ENCODE measurements at places on chromosomes 4 and X.

DNA sequence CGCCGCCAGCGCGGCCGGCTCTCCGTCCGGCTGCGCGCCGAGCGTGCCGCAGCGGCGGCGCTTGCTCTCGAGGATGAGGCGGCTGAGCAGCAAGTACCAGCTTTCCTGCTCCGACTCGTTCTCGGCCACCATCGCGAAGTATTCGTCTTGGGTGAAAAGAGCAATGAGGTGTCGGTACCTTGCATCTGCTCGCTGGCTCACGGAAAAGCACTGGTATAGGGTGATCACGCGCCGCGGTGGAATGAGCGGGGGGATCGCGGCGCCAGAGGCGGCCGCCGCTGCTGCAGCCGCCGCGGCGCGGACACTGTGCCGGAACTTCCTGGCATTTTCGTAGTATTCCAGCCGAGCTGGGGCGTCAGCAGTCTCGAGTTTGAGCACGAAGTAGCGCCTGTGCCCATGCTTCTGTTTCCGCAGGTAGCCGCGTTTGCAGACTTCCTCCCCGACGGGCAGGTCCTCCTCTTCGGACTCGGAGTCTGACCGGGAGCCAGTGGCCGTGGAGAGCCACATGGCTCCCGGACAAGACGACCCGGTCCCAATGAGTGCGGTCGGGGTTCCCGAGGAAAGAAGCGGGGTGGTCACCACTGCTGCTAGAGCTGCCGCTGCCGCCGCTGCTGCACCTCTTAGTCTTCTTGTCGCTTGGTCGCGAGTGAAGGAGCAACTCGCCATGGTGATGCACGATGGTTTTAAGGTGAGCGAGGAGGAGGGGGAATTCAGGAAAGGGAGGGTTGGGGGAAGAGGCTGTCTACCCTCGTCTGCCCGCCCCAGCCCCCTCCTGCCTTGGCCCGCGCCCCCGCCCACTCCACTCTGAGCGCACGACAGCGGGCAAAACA lies 469 bp downstream of the IRS4 start:
- DNase-seq: no peak

DNA sequence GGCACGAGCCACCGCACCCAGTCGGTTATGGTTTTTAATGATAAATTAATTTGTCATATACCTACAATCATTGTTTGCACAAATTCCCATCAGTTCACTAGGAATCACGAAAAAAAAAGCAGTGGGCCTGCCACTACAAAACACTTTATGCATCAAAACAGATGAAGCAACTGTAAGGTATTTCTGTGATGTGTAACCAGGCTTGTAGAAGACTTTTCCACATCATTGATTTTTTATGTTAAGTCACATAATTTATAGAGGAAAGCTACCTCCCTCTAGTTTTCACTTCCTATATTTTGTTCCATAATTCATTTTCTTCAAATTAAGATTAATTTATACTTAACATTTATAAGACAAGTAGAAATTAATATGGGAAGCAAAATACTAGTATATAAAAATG lies 6.7 kb upstream of the FAM200B start:
- DNase-seq: no peak

- no peak for DNase-seq
Observed at GRCh38 chr4:69823481-69824186, 36.3 kb downstream of the SULT1E1 start.

DNA sequence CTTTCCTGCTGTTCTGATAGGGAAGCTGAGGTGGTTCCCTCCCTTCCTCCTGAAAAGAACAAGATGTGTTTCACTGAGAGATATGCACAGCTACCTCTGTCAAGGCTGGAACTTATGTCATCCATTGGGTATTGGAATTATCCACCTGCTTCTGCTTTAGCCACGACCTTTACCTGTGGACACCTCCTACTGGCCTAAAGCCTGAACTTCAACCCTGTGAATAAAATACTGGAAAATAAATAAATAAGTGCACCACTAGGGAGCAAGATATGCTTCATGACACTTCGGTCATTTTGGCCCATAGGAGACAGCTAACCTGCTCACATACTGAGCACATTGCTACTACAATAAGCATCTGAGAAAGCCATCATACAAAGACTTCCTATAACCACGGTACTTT lies 419.9 kb upstream of the NWD2 start:
- DNase-seq: no peak

- no peak for DNase-seq
Observed at GRCh38 chr4:127140306-127140705, 492.5 kb upstream of the INTU start.

GRCh38 chrX:32948130-32948529 lies 263.2 kb downstream of the DMD start:
- no peak for DNase-seq

DNA sequence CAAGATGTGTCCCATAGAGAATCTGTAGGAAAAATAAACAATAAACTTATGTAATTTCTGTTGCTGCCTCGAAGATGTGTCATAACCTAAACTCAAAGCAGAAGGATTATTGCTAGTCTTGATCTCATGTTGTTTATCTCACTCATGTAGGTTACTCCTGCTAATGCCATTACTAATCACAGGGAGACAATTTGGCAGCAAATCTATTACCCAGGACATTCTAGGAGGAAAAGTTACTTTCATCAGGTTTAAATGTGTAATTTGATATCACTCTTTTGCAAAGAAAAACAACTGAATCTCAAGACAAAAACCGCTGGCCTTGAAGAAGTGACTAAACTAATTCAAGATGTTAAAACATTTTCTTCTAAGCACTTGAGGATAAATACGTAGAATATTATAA lies 34.0 kb downstream of the LDOC1 start:
- no peak for DNase-seq

GRCh38 chr4:111066887-111067286 lies 444.0 kb upstream of the PITX2 start:
- DNase-seq: peak; percentile 34

- no peak for DNase-seq
Observed at GRCh38 chr4:128311659-128312403, 24.2 kb upstream of the PGRMC2 start.

DNA sequence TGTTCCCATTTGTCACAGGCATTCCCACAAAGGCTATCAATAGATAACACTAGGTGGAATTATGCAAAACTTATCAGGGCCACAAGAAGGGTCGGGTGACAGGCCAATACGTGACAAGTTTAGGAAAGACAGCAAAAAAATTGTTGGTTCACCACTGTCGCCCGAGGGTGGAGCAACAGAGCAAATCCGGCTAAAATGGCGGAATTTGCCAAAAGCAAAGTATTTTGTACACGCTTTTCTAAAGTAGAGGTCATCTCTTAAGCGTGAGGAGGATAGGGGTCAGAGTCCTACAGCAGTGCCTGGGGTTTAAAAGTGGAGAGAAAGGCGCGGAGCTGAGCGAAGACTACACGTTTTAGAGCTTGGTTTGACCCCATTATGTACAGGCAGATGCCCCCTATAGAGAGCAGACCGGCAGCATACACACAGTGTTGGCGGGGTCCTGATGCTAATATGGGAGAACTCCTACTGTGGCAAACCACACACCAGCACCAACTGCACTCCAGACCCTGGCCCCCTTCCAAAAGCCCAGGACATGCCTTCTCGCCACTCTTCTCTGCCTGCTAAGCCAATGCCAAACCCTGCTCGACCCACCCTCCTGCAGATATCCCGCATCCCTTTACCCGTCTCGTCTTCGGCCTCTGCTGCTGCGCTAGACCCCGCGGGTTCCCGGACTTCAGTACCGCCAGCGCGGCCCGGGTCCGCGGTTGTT lies 733 bp downstream of the CCNA2 start:
- DNase-seq: no peak

DNA sequence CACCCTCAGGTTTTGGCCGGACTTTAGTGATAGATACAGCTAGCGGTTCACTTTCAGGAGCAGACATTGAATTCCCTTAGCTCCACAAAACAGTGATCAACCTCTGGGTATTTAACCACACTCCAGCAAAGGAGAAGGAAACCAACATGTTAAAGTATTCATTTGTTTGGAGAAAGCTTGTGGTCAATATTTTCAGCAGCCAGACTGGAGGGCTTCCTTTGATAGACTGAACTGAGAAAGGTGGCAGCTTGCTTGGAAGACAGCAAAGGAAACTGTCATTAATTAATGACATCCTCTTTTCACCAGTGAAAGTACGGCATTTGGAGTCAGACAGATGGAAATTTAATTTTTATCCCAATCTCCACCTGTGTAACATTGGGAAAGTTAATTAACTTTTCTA lies 289.1 kb upstream of the CLNK start:
- no peak for DNase-seq

- DNase-seq: peak; percentile 1
Observed at GRCh38 chrX:51332188-51332942, at the start of gene NUDT10. Gene NUDT10, plus strand, starts transcription at chrX:51332822. Its CDS starts 144 bp downstream, at chrX:51332966.

GRCh38 chr4:28373601-28374000 lies 1513.0 kb downstream of the STIM2 start:
- no peak for DNase-seq
